IMR-90 (cell line): ENCODE measurements at places on chromosomes 1 and 21. TPM values are rescaled to one million over a fixed set of nuclear protein-coding genes. Genes with fewer than 3 reads are reported as not detected.

ADSS2 gene
- total RNA-seq, result 14.9 and 37.5 TPM in 2 replicates

PLA2G2F gene
- total RNA-seq, result not detected in 2 replicates

ATP1A1 gene
- total RNA-seq, result 107 and 116 TPM in 2 replicates

CDA gene
- 0.90 and 1.4 TPM in 2 replicates for total RNA-seq

ENAH gene
- 82.5 and 86.9 TPM in 2 replicates for total RNA-seq

ERICH3 gene
- not detected in 2 replicates for total RNA-seq

HDGF gene
- total RNA-seq, result 94.6 and 145 TPM in 2 replicates

HJV gene
- total RNA-seq, result not detected in 2 replicates

NFASC gene
- total RNA-seq, result 0.18 and 0.28 TPM in 2 replicates

HRNR gene
- total RNA-seq, result not detected in 2 replicates

DNA sequence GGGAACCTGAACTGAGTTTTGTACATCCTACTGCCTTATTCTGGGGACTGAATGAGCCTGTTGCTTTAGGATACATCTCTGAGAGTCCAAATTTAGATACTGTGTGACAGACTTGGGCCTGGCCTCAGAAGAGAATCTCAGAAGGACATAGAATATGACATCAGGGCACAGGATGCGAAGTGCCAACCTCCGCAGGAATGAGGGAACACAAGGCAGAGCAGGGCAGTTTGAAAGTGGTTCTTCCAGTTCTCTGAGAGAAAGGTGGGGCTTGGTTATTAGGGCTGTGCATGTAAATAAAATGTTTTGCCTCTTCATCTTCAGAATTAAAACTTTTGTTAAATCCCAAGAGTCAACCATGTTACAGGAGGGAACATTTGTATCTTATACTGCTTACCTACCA is 23.1 kb downstream of the TRAF5 start:
- no peak overlapping the region for H3K4me3 ChIP-seq
- peaks cover 11% of the 10 kb centered on the region for H3K36me3 ChIP-seq
- no peak overlapping the region for H3K27ac ChIP-seq
- DNase-seq, result no peak
- peaks cover 3% of the 10 kb centered on the region; the same call in 1 of the 2 replicates for H3K4me1 ChIP-seq

DNA sequence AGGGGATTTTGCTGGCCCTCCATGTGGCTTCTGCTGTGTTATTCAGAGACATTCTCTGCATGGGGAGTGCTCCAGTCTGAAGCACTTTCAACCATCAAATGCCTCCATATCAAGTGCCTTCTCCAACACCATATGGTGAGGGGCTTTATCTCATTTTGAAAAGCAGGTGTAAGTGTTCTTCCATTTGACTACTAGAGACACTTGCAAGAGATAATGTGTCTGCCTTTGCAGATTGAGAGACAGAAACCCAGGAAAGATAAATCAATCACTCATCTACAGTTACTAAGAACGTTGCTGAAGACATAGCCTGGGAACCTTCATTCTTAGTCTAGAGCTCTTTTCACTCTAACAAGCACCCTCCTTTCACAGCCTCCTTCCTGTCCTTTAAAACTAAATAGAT is 29.5 kb upstream of the REG4 start:
- H3K36me3 ChIP-seq, result no peaks in the 10 kb centered on the region
- peaks cover 2% of the 10 kb centered on the region for H3K4me1 ChIP-seq
- peaks cover 7% of the 10 kb centered on the region for H3K27me3 ChIP-seq
- no peak overlapping the region for H3K27ac ChIP-seq
- DNase-seq, result no peak

- no peak overlapping the region for H3K27ac ChIP-seq
- H3K27me3 ChIP-seq, result no peaks in the 10 kb centered on the region
- H3K36me3 ChIP-seq, result no peaks in the 10 kb centered on the region
- DNase-seq, result peak; percentile 58
- H3K4me3 ChIP-seq, result no peak overlapping the region
These were observed 100.2 kb downstream of the DPYD start for GRCh38 chr1:97820470-97821188.

- no peak overlapping the region for H3K4me3 ChIP-seq
- H3K4me1 ChIP-seq, result peaks cover 4% of the 10 kb centered on the region
- no peaks in the 10 kb centered on the region for H3K36me3 ChIP-seq
- no peak overlapping the region for H3K27ac ChIP-seq
- DNase-seq, result peak; percentile 92
These were observed 27.3 kb upstream of the ZNF362 start for GRCh38 chr1:33228935-33229487.

- no peak overlapping the region for H3K27ac ChIP-seq
- no peak for DNase-seq
- no peaks in the 10 kb centered on the region for H3K36me3 ChIP-seq
These were observed 17.2 kb downstream of the PDZK1 start for GRCh38 chr1:145689922-145690321.

DNA sequence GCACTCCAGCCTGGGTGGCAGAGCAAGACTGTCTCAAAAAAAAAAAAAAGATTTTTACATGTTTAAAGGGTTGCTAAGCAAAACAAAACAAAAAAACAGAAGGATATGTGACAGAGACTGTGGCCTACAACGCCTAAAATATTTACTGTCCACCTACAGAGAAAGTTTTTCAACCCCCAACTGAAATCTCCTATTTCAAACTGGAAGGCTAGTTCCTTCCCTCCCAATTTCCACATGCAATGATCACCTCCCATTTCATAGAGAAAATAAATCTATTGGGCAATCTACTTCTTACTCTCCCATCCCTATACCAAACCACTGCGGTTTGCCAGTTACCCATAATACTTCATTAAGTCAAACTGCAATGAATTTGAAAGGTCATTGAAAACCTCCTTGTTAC is 74.2 kb downstream of the ST3GAL3 start:
- H3K4me1 ChIP-seq, result peaks cover 10% of the 10 kb centered on the region
- no peak overlapping the region for H3K4me3 ChIP-seq
- no peak overlapping the region for H3K27ac ChIP-seq
- H3K27me3 ChIP-seq, result no peaks in the 10 kb centered on the region
- DNase-seq, result no peak

- no peaks in the 10 kb centered on the region for H3K27me3 ChIP-seq
- peaks cover 36% of the 10 kb centered on the region for H3K4me1 ChIP-seq
- DNase-seq, result peak; percentile 74
- H3K27ac ChIP-seq, result peak overlapping the region; percentile 66; the same call in 1 of the 2 replicates
- peaks cover 13% of the 10 kb centered on the region; the same call in 1 of the 2 replicates for H3K36me3 ChIP-seq
- H3K4me3 ChIP-seq, result no peak overlapping the region
These were observed 117.5 kb downstream of the NAV1 start for GRCh38 chr1:201656311-201657032.

- H3K27ac ChIP-seq, result peak within 1 kb of the TSS; percentile 94
- no peaks in the 10 kb centered on the region for H3K27me3 ChIP-seq
- H3K4me3 ChIP-seq, result peak within 1 kb of the TSS; percentile 95
- DNase-seq, result peak; percentile 18
These were observed at the start of gene UBE2Q1 for GRCh38 chr1:154557939-154558719. UBE2Q1 (minus strand) TSS chr1:154558662; CDS start chr1:154558553, 109 bp downstream.

GRCh38 chr1:202639500-202639899 is 70.8 kb downstream of the SYT2 start:
- H3K4me3 ChIP-seq, result no peak overlapping the region
- peak; percentile 97 for DNase-seq
- H3K36me3 ChIP-seq, result no peaks in the 10 kb centered on the region

- H3K4me3 ChIP-seq, result no peak overlapping the region
- no peaks in the 10 kb centered on the region for H3K36me3 ChIP-seq
- no peak for DNase-seq
- H3K27me3 ChIP-seq, result no peaks in the 10 kb centered on the region
These were observed 20.1 kb downstream of the TRIT1 start for GRCh38 chr1:39863177-39863576.

DNA sequence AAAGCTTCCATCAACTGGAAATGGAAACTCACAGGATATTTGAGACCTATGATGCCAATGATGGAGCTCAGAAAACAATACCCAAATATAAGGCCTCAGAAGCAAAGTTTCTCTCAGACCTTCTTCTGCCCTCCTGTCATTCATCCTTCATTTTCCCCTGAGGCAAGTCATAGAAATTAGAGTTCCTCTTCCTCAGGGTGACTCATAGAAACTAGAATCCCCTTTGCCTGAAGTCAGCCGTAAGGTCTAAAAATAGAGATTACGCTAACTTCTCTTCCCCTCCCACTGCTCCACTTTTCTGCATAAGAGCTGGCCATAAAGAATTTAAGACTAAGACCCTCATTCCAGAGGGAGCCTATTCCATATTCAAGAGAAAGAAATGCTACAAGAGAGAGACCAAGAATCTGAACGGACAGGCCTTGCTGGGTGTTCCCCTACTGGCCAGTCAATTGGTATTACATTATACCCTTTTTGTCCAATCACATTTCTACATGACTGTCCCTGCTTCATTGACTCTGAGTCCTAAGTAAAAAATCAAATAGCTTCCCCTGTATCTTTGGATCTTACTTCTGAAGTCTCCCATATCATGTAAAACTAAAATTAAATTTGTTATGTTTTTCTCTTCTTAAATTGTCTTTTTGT is 994.9 kb downstream of the ADGRL2 start:
- H3K27me3 ChIP-seq, result no peaks in the 10 kb centered on the region
- no peak for DNase-seq
- H3K4me1 ChIP-seq, result no peaks in the 10 kb centered on the region
- no peak overlapping the region for H3K27ac ChIP-seq

DNA sequence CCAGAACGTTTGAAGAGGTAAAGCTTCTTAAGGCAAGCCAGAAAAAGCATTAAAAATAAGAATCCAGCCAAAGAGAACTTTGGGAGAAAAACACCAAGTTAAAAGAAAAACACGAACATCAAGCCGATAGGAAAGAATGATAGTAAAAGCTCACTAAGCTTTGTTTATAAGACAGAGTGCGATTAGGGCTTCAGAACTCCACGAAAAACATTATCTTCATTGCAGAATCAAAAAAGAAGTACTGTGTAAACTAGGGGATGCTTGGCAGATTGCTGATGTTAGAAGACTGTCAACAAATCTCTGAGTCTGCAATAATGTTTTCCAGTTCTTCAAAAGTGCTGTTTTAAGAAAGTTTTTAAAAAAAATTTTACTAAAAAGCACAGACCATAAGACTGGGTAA is 30.2 kb downstream of the ADAMTS5 start:
- DNase-seq, result no peak
- H3K36me3 ChIP-seq, result peaks cover 21% of the 10 kb centered on the region
- no peak overlapping the region for H3K4me3 ChIP-seq
- H3K27ac ChIP-seq, result no peak overlapping the region
- no peaks in the 10 kb centered on the region for H3K27me3 ChIP-seq
- peaks cover 7% of the 10 kb centered on the region for H3K4me1 ChIP-seq

DNA sequence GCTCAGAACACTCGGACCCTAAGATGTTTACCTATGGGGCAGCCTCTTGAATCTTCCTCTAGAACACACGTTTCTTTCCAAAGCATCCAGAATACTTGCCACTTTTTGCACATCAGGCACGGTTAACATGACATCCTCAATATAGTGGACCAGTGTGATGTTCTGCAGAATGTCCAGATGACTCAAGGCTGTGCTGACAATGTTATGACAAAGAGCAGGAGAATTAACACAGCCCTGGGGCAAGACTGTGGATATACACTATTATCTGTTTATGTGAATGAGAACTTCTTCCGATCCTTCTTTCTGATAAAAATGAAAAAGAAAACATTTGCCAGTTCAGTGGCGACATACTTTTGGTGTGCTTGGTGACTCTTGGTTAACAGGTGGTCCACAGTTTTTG is 154.3 kb downstream of the PDE4B start:
- no peaks in the 10 kb centered on the region for H3K36me3 ChIP-seq
- H3K27ac ChIP-seq, result no peak overlapping the region
- no peaks in the 10 kb centered on the region for H3K27me3 ChIP-seq
- no peak overlapping the region for H3K4me3 ChIP-seq
- DNase-seq, result peak; percentile 22

GRCh38 chr1:9413071-9413876 is 120.6 kb downstream of the SPSB1 start:
- DNase-seq, result peak; percentile 95
- peak overlapping the region; percentile 95 for H3K27ac ChIP-seq
- no peaks in the 10 kb centered on the region for H3K36me3 ChIP-seq
- H3K4me3 ChIP-seq, result no peak overlapping the region
- H3K27me3 ChIP-seq, result no peaks in the 10 kb centered on the region

- DNase-seq, result no peak
- peaks cover 3% of the 10 kb centered on the region for H3K4me1 ChIP-seq
- no peak overlapping the region for H3K27ac ChIP-seq
- no peaks in the 10 kb centered on the region for H3K27me3 ChIP-seq
- H3K36me3 ChIP-seq, result peaks cover 32% of the 10 kb centered on the region
These were observed 39.3 kb downstream of the NCF2 start for GRCh38 chr1:183550915-183551314.

- no peaks in the 10 kb centered on the region for H3K27me3 ChIP-seq
- peaks cover 1% of the 10 kb centered on the region; the same call in 1 of the 2 replicates for H3K36me3 ChIP-seq
- peak overlapping the region; percentile 0; the same call in 1 of the 2 replicates for H3K4me3 ChIP-seq
- peak; percentile 31 for DNase-seq
- H3K27ac ChIP-seq, result no peak overlapping the region
- H3K4me1 ChIP-seq, result peaks cover 10% of the 10 kb centered on the region
These were observed 72.3 kb downstream of the RGL1 start for GRCh38 chr1:183877053-183877720.
